ENCODE measurements at places on chromosomes 6 and 20.

DNA sequence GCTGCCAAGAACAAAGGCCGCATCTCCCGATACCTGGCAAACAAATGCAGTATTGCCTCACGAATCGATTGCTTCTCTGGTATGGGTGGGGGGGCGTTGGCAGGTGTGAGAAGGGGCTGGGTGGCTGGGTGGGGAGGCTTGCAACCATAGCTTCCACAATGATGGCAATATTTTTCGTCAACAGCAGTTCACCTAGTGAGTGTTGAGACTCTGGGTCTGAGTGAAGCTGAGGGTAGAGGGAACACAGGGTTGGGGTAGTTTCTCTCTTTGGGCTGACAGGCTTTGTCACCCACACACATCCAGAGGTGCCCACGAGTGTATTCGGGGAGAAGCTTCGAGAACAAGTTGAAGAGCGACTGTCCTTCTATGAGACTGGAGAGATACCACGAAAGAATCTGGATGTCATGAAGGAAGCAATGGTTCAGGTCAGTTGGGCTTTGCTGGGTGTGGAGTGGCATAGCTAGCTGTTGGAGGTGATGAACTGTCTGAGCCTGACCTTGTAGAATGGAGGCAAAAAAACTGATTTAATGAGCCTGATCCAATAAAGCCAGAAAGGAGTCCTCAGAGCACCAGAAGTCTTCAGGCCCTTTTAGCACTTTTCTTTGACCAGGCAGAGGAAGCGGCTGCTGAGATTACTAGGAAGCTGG lies 4.2 kb downstream of the NOP56 start:
- no peak for DNase-seq

DNA sequence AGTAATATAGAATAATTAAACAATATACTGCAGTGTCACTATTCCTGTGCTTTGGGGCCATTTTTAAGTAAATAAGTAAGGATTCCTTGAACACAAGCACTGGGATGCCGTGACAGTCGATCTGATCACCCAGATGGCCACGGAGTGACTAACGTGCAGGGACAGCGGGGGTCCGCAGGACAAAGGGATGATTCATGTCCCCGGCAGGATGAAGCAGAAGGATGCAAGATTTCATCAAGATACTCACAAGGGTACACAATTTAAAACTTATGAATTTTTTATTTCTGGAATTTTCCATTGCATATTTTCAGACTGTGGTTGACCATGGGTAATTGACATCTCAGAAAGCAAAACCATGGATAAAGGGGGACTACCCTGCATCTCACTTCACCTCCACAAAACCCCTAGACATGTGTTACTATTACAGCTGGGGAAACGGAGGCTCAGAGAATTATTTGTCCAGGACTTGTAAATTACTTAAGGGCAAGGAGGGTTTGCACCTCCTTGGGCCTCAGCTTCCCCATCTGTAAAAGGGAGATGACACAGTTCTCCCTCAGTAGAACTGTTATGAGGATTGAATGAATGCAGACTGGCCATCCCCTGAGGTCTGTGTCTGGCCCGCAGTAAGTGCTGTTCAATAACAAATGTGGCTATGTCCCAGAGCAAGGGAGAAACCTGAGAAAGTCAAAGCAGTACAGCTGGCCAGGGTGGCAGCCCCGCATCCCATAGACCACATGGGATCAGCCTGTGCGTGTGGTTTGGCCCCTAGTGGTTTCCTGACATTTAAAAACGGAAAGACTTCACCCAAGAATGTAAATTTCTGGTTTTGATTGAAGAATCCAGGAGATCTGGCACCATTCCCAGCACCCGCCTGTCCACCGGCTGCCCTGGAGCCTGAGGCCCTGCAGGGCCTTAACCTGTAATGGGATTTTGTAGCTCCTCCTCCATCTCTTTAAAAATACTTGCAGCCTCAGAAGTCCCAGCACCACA lies 235.5 kb downstream of the BMP7 start:
- no peak for DNase-seq

GRCh38 chr6:159939591-159940016 lies 29.3 kb upstream of the IGF2R start:
- DNase-seq, result no peak

DNA sequence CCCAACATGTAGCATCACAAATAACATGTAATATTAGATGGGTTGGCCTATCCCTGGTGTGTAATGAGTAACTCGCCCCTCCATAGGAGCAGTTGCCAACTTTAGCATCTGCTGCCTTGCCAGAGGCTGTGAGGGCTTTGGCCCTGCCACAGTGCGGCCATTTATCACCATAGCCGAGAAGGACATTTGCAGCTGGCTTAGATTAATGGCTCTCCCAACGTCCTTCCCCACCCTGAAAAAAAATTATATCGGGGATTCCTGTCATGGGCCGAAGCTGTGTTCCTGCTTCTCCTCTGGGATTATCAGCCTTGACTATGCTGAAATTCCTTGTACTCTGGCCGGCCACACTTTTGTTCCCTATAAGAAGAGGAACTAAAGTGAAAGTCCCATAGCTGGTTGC lies 7.6 kb upstream of the ADIG start:
- no peak for DNase-seq

DNA sequence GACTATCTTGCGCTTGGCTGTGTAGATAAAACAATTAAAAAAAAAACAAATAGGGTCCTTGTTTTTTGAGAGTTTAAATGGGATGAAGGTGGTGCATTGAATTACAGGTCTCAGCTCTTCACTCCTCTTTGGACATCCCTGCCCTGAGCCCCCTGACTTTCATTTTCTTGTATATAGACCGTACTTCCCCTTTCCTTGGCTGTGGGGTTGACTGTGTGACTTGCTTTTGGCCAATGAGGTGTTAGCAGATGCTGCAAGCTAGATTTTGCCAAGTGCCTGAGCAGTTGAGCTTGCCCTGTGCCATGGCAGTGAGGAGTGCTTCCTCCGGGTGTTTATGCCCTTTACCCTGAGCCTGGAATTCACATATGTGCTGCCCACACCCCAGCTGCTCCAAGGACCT lies 386.1 kb upstream of the ZFP64 start:
- DNase-seq, result no peak

Measured in effector CD4-positive, alpha-beta T cell (primary cell).